Kidney (tissue), 22 donors: ENCODE measurements at places on chromosomes 11 and 22. TPM values are rescaled to one million over a fixed set of nuclear protein-coding genes. Genes with fewer than 3 reads are reported as not detected.
A peak's percentile ranks its signal among the peaks of the same experiment; 100 is the strongest.

DNA sequence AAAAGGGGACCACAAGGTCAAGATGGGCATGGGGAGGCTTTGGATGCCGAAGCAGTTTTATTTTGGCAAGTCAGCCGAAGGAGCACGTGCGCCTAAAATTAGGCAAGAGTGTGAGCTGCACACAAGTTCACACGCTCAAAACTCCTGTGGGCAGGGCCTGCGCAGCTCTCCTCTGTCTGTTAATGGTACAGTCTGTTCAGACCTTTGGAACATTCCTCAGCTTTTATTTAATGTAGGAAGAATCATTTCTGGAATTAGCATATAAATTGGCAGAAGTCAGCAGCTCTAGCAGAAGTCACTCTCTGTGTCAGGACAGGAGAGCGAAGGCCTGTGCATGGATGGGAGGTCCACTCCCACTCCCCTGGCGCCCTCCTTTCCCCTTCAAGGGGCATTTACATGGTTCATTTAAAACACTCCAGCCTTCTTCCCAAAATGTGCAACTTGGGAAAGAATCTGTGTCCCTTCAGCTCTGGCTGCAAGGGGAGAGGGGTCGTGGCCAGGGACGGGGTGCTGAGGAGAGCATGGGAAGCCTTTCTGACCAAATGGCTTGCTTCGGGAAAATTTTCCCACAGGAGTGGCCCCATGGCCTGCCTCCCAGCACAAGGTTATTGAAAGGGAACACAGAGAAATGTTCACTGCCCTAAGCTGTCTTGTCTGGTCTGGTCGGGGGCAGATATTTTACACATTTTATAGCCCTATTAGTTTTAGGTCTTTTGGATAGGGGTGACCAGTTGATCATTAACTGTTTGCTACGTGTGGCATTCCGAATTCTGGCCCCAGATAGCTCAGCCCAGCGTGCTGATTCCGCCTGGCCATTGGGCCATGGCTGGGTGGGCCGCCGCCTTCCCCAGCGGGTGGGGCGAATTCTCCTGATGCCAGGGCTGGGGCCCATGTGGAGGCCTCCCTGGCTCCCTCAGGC lies 43.9 kb upstream of the SMIM38 start:
- H3K4me1 ChIP-seq = peaks cover 45% of the 10 kb centered on the region
- no peaks in the 10 kb centered on the region for H3K36me3 ChIP-seq
- H3K4me3 ChIP-seq = no peak overlapping the region
- no peaks in the 10 kb centered on the region for H3K27me3 ChIP-seq
- peak; percentile 69 for DNase-seq

DNA sequence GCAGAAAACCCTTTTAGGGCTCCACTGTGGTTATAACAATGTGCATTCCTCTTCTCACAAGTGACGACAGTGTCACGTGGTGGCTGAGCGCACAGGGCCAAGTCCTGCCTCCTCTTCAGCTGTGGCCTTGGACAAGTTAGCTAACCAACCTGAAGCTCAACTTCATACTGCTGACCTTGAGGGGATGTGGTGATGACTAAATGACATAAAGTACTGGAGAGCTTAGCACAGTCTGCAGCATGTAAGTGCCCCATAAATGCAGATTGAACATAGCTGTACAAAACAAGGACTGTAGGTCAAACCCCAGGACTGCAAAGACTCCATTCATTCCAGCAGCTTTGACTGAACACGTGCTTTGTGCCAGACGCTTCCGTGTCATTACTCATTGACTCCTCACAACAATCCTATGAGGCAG lies 20.1 kb upstream of the MRGPRX2 start:
- no peak overlapping the region for H3K27ac ChIP-seq
- H3K4me3 ChIP-seq = no peak overlapping the region
- H3K36me3 ChIP-seq = no peaks in the 10 kb centered on the region
- H3K4me1 ChIP-seq = no peaks in the 10 kb centered on the region

GRCh38 chr11:17650127-17650911 lies 69.1 kb upstream of the MYOD1 start:
- peak overlapping the region; percentile 61 for H3K27ac ChIP-seq
- no peaks in the 10 kb centered on the region for H3K27me3 ChIP-seq
- H3K36me3 ChIP-seq = no peaks in the 10 kb centered on the region
- H3K4me1 ChIP-seq = peaks cover 16% of the 10 kb centered on the region

UBQLNL gene
- 0.32 TPM for polyA plus RNA-seq

DNA sequence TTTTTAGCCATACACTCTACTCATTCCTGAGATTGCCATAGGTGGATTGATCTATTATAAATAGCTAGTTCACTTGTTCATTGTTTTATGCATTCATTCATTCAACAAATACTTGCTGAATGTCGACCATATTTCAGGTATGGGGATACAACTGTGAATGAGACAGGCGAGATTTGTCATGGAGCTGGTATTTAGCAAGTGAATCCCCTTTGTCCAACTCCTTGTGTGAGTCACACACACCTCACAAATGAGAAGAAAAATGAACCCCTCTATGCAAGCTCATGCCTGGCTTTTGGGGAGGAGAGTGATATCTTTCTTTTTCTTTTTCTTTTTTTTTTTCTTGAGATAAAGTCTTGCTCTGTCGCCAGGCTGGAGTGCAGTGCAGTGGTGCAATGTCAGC lies 1.8 kb upstream of the AMPD3 start:
- peaks cover 19% of the 10 kb centered on the region for H3K4me1 ChIP-seq
- H3K27ac ChIP-seq = no peak overlapping the region
- H3K27me3 ChIP-seq = no peaks in the 10 kb centered on the region

- no peaks in the 10 kb centered on the region for H3K36me3 ChIP-seq
- peaks cover 2% of the 10 kb centered on the region for H3K4me1 ChIP-seq
- DNase-seq = no peak
- no peak overlapping the region for H3K27ac ChIP-seq
- H3K4me3 ChIP-seq = no peak overlapping the region
Observed at GRCh38 chr22:50262460-50262911, 1.0 kb upstream of the MAPK12 start.

DNA sequence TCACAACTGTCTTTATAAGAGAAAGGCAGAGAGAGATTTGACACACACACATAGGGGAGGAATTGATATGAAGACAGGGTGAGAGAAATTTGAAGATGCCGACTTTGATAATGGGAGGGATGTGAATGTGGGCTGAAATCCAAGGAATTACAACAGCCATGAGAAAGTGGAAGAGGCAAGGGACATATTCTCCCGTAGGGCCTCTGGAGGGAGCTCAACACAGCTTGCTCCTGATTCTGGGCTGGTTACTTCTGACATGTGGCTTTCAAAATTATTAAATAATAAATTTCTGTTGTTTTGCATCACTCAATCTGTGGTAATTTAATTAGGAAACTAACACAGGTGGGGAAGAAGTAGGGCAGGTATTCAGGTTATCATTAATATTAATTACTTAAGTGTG lies 282.9 kb downstream of the LUZP2 start:
- no peak overlapping the region for H3K27ac ChIP-seq

CTSW gene
- 1.3 TPM for polyA plus RNA-seq

GRCh38 chr11:130859886-130860285 lies 56.4 kb downstream of the SNX19 start:
- H3K27ac ChIP-seq = no peak overlapping the region
- H3K27me3 ChIP-seq = no peaks in the 10 kb centered on the region
- DNase-seq = no peak
- H3K36me3 ChIP-seq = no peaks in the 10 kb centered on the region

GRCh38 chr22:50530580-50530876 lies 716 bp upstream of the TYMP start:
- no peaks in the 10 kb centered on the region for H3K36me3 ChIP-seq
- H3K27ac ChIP-seq = peak overlapping the region; percentile 87
- no peak for DNase-seq
- peaks cover 19% of the 10 kb centered on the region for H3K4me1 ChIP-seq

DNA sequence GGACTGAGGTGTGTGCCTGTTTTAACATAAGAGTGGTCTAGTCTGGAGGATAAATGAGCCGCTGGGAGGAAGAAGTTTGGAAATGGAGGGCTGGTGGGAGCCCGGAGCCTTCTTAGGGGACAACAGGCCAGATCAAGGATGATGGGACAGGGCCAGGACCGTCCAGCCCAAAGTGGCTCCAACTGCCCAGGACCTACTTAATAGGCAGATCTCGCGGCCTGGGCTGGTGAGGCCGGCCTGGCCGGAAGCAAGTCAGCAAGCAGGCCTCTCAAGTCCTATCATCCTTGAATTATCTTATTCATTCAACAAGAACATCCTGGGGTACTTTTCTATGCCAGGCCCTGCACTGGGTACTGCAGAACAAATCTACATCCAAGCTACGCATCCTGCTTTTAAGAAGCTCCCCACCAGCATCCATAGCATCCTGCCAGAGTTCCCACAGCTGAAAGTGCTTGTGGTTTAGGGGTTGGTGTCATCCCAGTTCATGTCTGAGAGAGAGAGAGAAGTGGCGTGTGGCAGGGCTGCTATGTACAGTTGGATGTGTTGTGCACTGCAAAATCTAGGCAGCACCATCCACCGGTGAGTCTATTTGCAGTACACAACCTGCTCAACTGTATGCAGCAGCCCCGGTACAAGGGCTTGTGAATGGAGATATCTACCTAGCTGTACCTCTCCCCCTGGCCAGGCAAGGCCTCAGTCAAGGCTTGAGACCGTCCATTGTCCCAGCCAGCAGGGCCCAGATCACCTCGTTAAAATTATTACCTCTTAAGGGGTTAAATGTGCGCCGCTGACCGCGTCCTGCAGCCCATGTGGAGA lies 82.1 kb downstream of the FBLN1 start:
- no peaks in the 10 kb centered on the region for H3K27me3 ChIP-seq
- DNase-seq = peak; percentile 55
- H3K4me3 ChIP-seq = no peak overlapping the region
- no peaks in the 10 kb centered on the region for H3K4me1 ChIP-seq
- no peaks in the 10 kb centered on the region for H3K36me3 ChIP-seq

GRCh38 chr22:49660794-49661781 lies 166.6 kb downstream of the BRD1 start:
- no peak overlapping the region for H3K4me3 ChIP-seq
- H3K27ac ChIP-seq = no peak overlapping the region
- no peaks in the 10 kb centered on the region for H3K4me1 ChIP-seq
- no peaks in the 10 kb centered on the region for H3K36me3 ChIP-seq
- DNase-seq = peak; percentile 58
- no peaks in the 10 kb centered on the region for H3K27me3 ChIP-seq

- no peaks in the 10 kb centered on the region for H3K36me3 ChIP-seq
- H3K27me3 ChIP-seq = no peaks in the 10 kb centered on the region
- no peak overlapping the region for H3K27ac ChIP-seq
- no peak for DNase-seq
Observed at GRCh38 chr11:116126562-116126961, 622.3 kb upstream of the CADM1 start.

DNA sequence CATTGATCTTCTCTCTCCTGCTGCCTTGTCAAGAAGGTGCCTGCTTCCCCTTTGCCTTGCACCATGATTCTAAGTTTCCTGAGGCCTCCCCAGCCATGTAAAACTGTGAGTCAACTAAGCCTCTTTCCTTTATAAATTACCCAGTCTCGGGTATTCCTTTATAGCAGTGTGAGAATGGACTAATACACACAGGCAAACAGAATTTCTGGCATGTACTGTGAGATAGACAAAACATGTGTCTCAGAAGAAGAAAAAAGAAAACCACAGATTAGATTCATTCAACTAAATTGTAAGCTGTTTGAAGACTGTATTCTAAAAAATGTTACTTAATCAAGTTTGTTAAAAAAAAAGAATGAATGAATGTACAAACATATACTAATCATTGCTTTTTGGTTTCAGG lies 1.5 kb upstream of the MMP20 start:
- H3K27me3 ChIP-seq = no peaks in the 10 kb centered on the region
- H3K4me1 ChIP-seq = no peaks in the 10 kb centered on the region
- H3K36me3 ChIP-seq = no peaks in the 10 kb centered on the region

GRCh38 chr11:18371279-18371678 lies 23.1 kb upstream of the LDHA start:
- H3K4me1 ChIP-seq = no peaks in the 10 kb centered on the region
- H3K4me3 ChIP-seq = no peak overlapping the region
- H3K27me3 ChIP-seq = no peaks in the 10 kb centered on the region
- no peak overlapping the region for H3K27ac ChIP-seq
- no peak for DNase-seq

NCF4 gene
- 4.7 TPM for polyA plus RNA-seq
